ENCODE measurements at places on chromosomes 5 and 9.

GRCh38 chr5:168426007-168426863 lies 60.0 kb upstream of the RARS1 start:
- DNase-seq: no peak

- no peak for DNase-seq
Observed at GRCh38 chr5:116037236-116037822, 5.1 kb downstream of the ARL14EPL start.

DNA sequence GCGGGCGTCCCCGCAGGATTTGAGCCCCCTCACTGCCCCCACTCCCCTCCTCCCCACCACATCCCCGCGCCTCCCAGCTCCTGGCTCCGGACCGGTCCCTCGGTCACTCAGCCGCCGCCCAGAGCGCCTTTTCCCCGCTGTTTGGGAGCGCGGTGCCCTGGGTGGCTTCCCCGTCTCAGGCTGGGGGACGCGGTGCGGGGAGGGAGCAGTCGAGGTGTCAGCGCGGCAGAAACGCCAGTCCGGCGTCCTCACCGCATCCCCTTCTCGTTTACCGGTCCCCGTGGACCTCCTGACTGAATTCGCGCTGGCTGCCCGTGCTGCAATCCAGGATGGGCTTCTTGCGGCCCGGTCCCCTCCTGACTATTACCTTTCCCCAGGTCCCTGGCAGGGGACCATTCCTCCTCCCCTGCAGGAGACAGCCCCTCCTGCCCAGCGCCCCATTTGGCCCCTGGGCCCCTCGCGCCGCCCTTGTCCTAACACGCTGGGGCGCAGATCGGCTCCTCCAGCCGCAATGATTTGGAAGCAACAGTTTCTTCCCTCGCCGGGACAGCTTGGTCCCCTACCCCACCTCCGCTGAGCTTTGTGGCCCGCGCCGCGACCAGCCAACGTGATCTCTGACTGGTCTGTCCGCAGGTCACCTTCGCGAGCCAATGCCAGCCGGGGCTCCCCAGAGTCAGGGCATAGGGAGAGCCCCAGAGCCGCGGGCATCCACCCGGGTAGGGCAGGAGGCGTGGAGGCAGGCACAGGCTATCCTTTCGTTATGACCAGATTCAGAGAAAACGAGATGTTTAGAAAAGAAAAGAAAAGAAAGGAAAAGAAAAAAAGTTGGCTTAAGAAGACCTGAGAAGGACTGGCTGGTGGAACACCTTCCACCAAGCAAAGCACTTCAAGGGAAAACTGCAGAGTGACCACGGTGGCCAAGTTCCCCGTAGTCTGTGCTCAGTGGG lies 1.2 kb downstream of the ANKRD33B start:
- DNase-seq: no peak

DNA sequence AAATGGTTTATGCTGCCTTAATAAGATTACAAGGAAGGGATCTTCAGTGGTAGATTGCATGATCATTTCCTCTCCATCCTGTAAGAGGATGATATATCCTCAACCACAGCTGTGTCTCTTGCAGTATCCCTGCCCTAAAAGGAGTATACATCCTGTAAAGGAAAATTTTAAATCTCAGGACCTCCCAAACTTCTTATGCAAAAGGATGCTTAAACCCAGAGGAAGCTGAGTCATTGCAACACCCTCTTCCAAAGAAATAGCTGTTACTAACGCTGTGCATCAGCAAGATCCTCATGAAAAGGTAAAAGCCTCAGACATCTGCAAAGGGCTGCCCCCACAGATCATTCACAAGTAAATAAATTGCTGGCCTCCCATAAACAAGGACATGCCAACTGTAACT lies 599.0 kb downstream of the PRELID2 start:
- no peak for DNase-seq

- DNase-seq: no peak
Observed at GRCh38 chr5:117652958-117653280, 1078.3 kb upstream of the SEMA6A start.

DNA sequence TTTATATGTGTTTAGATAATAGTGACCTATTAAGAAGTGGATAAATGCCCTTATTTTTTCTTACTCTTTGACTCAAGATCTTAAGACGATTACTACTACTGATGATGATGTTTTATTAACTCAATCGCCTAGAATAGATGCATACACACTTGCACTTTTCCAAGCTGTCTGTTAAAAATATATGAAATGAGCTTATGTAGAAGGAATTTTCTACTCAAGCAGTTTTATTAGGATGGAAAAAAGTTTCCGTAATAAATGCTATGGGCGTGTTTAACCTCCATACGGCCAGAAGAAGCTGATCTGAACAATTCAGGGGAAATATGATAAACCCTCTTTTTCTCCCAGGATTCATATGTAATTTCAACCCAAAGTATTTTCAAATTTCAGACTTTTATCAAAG lies 455.7 kb upstream of the MPDZ start:
- no peak for DNase-seq

DNA sequence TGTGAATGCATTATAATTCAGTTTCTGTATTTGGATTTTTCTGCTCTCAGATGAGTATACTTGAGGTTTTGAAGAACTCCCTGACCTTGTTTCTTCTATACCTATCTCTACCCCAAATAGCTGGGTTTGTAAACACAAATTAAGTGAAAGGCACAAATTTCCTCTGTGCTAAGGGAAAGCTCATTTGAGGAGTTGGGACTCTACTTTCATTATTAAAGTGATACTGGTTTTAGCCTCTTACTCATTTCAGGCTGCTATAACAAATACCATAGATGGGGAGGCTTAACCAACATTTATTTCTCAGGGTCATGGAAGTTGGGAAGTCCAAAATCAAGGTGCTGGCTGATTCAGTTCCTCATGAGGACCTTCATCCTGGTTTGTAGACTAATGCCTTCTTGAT lies 97.2 kb upstream of the ANKH start:
- DNase-seq: no peak

DNA sequence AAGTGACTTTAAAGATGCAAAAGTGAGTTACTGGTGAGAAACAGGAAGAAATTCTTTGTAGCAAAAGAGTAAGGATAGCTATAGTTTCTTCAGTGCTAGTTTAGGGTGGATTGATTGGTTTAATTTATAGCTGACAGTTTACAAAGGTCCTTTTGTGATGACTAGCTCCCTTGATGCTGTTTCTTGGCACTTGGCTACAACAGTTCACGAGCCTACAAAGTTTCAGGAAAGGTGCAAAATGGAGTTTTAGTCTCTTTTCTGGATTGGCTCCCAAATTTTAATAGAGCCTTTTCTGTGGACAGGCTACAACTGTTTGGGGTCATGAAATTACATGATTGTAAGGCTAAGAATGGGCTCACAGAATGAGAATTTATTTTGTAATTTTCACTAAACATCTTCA lies 40.9 kb upstream of the BNIP1 start:
- DNase-seq: no peak

DNA sequence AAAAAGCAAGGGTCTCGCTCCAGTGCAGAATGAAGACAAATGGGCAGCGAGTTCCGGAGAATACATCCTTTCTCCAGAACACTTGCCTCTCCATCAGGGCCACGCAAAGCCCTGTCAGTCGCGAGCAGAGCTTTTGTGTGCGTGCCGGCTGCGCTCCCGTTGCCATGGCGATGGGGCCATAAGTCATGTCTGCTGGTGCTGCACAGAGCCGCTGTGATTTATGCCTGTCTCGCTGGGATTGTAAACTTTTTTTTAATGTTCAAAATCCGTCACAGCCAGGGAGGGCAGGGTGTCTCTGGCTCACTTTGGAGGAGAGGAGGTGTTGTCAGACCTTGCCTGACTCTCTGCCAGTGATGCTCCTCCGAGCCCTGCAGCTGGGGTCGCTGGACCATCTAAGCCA lies 272.7 kb downstream of the TRIM32 start:
- peak; percentile 27 for DNase-seq

GRCh38 chr5:149030838-149031397 lies 31.9 kb downstream of the SH3TC2 start:
- DNase-seq: no peak

DNA sequence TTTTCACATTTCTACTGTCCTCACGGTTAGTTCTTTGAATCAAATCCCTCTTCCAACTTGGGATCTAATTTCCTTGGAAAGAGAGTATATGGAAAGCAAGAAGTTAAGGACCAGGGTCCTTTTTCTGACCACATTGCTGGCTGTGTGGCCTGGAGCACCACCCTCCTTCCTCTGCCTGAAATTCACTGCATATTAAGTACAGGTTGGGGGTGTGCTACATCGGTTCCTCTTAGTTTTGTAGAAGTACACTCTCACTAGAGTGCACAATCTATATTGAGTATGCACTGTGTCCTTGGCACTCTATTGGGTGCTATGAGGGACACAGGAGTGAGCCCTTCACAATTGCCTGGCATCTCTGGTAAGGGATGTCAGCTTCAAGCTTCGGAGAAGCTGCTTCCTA lies 53.8 kb upstream of the KLF9 start:
- DNase-seq: no peak

GRCh38 chr5:174532455-174533453 lies 191.6 kb upstream of the MSX2 start:
- DNase-seq: peak; percentile 17

DNA sequence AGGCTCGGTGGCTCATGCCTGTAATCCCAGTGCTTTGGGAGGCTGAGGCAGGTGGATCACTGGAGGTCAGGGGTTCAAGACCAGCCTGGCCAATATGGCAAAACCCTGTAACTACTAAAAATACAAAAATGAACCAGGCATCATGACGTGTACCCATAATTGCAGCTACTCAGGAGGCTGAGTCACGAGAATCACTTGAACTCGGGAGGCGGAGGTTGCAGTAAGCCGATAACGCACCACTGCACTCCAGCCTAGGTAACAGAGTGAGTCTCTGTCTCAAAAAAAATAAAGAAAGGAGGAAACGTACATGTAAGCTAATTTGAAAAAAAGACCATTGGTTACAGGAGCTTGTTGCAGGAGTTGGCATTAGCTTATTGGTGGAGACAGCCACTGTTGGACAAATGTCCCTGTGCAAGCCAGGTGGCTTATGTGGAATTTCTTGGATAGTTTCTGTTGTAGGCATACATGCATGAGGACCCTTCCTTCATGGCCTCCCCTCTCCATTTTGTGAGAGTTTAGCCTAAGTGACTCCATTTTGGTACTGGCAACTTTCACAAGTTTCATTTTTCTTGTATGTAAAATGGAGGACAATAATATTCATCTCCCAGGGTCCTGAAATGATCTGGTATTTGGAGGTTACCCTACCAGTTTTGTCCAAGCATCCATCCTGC lies 16.8 kb upstream of the RAB14 start:
- DNase-seq: no peak

DNA sequence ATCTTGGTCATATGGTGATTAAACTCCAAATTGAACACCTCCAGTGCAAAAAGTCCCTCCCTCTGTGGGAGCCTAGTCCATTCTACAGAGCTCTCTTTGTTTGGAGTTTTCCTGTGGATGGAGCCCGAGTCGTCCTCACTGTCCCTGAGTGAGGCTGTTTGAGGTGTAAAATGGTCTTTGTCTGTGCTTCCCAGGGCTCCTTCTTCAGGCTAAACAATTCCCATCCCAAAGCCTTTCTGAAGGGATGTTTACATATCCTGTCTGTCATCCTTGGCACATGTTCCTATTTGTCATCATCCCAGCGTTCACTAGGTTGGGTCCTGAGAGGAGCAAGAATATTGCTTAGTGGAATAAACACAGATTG lies 68.9 kb downstream of the COL27A1 start:
- DNase-seq: no peak

- no peak for DNase-seq
Observed at GRCh38 chr5:5792106-5792505, 369.6 kb downstream of the ICE1 start.

GRCh38 chr5:83265318-83265717 lies 188.0 kb downstream of the XRCC4 start:
- DNase-seq: no peak

DNA sequence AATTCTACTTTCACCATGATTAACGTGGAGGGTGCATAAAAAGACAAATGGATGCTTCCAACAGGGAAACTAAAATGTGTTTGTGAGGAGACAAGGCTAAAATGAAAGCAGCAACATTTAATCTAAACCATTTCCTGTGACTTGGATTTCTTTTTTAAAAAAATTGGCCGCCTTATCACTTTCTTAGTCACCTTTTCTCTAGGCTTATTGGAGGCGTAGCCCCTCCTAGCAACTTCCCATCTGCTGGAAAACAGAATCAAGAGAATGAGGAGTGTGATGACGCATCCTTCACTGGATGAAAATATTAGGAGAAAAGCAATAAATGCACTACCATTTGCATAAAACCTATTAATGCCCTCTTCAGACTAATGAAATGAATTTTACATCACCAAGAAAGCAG lies 791 bp upstream of the GPR150 start:
- no peak for DNase-seq

GRCh38 chr5:73443829-73444498 lies 4.6 kb downstream of the FOXD1 start:
- no peak for DNase-seq

DNA sequence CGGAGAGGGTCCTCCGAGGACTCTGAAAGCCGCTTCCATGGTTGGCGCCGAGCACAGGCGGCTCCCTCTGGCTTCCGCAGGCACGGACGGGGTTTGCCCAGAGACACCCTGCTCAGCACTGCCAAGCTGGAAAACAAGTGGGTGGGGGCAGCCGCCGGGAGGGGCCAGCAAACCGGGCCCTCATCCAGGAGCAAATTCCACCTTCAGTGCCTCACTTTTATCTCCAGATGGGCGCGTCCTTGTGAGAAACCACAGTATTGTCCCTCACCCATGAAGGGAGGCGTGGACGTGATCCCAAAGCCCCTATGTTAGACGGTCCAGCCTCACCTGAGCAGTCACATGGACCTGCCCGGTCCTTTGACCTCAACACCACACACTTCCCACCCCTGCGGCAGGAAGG lies 29.0 kb downstream of the MED10 start:
- no peak for DNase-seq

GRCh38 chr5:89241186-89241585 lies 358.2 kb upstream of the MEF2C start:
- no peak for DNase-seq

GRCh38 chr5:140556438-140556837 lies 835 bp downstream of the SRA1 start:
- no peak for DNase-seq

DNA sequence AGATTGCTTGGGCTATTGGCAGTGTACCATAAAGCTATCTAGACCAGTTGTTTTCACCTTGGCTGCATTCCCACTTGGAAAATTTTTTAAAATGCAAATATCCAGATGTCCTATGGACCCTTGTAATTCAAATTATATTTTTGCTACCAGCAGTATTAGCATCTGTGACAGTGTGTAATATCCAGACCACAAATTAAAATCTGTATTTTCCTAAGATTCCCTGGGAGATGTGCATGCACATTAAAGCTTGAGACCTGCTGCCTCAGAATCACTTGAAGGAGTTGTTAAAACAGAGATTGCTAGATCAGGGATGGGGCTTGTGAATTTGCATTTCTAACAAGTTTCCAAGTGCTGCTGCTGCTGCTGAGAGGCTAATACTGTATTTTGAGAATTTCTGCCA lies 381.2 kb upstream of the PDE4D start:
- no peak for DNase-seq

Data from midbrain (tissue), 1 donor.